Liver (tissue), 10 donors: ENCODE measurements at places on chromosomes 5 and 9. TPM values are rescaled to one million over a fixed set of nuclear protein-coding genes. Genes with fewer than 3 reads are reported as not detected.

GRCh38 chr9:115412656-115413055 lies 294.7 kb upstream of the TNC start:
- no peaks in the 10 kb centered on the region for H3K27me3 ChIP-seq
- H3K4me3 ChIP-seq: no peak overlapping the region
- no peak overlapping the region for H3K27ac ChIP-seq
- H3K4me1 ChIP-seq: no peaks in the 10 kb centered on the region
- no peak for DNase-seq
- no peaks in the 10 kb centered on the region for H3K36me3 ChIP-seq

DNA sequence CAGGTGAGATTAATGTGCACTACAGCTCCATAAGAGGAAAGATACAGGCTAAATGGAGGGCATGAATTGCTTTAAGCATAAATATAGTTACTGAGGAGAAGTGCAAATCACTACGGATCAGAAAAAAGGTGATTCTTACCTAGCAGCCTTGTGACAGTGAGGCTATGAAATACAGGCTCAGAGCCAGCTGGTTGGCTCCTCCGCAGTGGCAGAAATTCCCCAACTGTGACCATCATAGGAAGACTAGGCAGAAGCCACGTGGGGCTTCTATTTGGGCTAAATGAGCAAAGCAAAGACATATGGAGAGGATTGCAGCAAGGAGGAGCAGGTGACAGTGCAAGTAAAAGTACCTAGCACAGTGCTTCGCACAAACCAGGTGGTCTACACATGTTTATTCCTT lies 40.5 kb downstream of the CDO1 start:
- DNase-seq: no peak
- no peak overlapping the region for H3K4me3 ChIP-seq
- no peak overlapping the region for H3K27ac ChIP-seq
- H3K27me3 ChIP-seq: no peaks in the 10 kb centered on the region
- no peaks in the 10 kb centered on the region for H3K4me1 ChIP-seq

Gene DOCK8
- 10.6 TPM for total RNA-seq

Gene SLC36A2
- total RNA-seq: not detected
